ENCODE measurements at places on chromosomes 5 and 9.
A peak's percentile ranks its signal among the peaks of the same experiment; 100 is the strongest.

GRCh38 chr5:167478188-167478587 lies 813.3 kb upstream of the WWC1 start:
- DNase-seq = no peak

- DNase-seq = no peak
Observed at GRCh38 chr5:177412603-177413233, 3.4 kb upstream of the F12 start.

DNA sequence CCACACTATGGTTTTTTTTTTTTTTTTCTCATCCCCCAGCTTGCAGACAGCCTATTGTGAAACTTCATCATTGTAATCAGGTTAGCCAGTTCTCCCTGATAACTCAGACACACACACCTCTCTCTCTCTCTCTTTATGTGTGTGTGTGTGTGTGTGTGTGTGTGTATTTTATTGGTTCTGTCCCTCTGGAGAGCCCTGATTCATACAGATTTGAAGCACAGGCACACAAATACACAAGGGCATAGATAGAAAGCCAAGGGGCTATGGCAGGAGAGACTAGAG lies 20.6 kb upstream of the VCAN start:
- no peak for DNase-seq

GRCh38 chr5:29367176-29367833 lies 1826.2 kb upstream of the CDH6 start:
- no peak for DNase-seq

DNA sequence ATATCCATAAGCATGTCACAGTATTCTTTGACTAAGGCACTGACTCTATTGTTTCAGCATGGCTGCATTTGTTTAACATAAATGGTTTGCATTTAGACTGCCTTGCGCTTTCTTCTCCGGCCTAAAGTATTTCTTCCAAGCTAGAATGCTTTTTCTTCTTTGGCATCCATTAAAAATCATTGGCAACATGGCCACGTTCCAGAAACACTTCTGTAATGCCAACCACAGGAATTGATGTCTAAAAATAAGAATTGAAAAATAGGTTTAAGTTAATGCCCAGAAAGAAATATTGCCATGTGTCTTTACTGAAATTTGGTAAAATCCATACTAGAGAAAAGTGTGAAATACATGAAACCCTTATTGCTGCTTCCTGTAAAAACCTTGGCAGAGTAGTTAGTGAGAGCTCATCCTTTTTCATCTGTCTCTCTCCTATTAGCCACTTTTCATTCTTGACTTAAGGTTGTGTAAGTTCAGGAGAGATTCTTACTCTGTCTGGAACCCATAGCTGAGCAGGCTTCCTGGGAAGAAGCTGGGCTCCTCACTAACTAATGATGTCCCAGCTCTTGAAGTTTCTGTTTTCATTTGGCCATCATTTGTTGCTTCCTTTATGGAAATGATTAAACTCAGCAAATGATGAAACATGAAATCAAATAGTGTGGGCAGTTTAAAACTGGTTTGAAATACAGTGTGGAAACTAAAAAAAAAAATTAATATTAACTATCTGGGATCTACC lies 58.2 kb upstream of the RPS23 start:
- DNase-seq = no peak

GRCh38 chr9:134050726-134051125 lies 17.1 kb downstream of the BRD3 start:
- DNase-seq = no peak

- DNase-seq = no peak
Observed at GRCh38 chr5:80275347-80275746, 19.5 kb upstream of the SERINC5 start.

GRCh38 chr9:71210326-71210725 lies 88.9 kb upstream of the TRPM3 start:
- no peak for DNase-seq

GRCh38 chr5:74401946-74402320 lies 238.6 kb downstream of the ENC1 start:
- DNase-seq = no peak

GRCh38 chr9:137402746-137403145 lies 20.2 kb downstream of the EXD3 start:
- no peak for DNase-seq

GRCh38 chr9:133131506-133131905 lies 10.5 kb upstream of the RALGDS start:
- DNase-seq = no peak

- no peak for DNase-seq
Observed at GRCh38 chr5:142572006-142572405, 113.9 kb downstream of the FGF1 start.

- no peak for DNase-seq
Observed at GRCh38 chr5:2188137-2188536, 305.4 kb upstream of the IRX4 start.

DNA sequence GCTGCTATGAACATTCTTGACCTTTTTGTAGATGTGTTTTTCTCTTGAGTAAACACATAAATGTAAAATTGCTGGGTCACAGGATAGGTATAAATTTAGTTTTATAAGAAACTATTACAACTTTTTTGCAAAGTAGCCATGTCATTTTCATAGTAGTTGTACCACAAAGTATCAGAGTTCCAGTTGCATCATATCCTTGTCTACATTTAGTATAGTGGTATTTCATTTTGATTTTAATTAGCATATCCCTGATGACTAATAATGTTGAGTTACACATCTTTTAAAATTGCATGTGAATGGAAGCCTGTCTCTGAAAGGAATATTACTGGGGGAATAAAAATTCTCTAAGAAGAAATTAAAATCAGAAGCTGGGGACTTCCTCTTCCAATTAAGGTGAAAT lies 85.4 kb downstream of the TMEM161B start:
- no peak for DNase-seq

DNA sequence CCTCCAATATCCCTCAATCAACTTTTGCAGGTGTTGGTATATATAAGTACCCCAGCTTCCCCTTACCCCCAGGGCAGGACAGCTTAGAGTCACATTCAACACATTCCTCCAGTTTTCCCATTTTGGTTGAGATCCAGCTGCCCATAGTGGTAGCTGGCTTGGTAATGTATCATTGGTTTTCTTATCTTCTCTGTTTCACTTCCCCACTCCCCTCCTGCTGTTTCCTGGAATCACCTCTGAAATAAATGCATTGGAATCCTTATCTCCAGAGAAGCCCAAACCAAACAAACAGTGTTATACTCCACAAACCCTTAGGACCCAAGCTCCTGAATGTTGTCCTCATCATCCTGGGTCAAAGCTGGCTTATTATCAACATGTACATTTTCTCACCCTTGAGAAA lies 184.8 kb downstream of the TMEM38B start:
- DNase-seq = no peak

DNA sequence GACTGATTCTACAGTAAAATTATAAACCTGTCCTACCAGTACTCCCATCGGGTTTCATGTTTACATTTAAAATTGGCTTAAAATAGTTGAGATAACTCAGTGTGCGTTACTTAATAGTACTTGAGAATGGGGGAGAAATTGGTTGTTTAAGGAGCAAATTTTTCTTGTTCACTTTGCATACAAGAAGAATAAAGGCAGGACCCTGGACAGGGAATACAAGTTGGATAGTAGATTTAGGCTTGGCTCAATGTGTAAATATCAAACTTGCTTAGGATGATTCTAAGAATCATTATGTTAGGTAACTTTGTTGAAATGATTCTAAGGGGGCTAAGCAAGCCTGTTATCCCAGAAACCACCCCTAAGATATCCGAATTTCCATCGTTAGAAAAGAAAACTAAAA lies 448.4 kb upstream of the TLE4 start:
- DNase-seq = no peak

GRCh38 chr5:14342306-14342705 lies 199.2 kb downstream of the TRIO start:
- DNase-seq = no peak

GRCh38 chr5:82597437-82597836 lies 319.3 kb upstream of the RPS23 start:
- no peak for DNase-seq

DNA sequence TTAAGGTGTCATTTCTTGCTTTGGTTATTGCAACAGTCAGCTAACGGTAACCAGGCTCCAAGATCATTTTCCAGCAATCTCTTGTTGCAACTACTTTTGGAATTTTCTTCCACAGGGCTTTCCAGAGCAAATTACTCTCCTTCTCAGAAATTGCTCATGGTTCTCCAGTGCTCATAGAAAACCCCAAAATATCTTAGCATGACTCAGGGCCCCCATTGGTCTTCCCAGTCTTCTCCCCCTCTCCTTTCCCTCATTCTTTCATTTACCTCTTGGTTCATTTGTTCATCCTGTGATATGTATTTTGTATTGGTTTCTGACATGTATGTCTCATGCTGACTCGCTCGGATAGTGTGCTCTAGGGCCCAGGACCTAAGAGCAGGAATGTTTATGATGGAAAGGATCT lies 35.6 kb downstream of the WWC1 start:
- DNase-seq = no peak

DNA sequence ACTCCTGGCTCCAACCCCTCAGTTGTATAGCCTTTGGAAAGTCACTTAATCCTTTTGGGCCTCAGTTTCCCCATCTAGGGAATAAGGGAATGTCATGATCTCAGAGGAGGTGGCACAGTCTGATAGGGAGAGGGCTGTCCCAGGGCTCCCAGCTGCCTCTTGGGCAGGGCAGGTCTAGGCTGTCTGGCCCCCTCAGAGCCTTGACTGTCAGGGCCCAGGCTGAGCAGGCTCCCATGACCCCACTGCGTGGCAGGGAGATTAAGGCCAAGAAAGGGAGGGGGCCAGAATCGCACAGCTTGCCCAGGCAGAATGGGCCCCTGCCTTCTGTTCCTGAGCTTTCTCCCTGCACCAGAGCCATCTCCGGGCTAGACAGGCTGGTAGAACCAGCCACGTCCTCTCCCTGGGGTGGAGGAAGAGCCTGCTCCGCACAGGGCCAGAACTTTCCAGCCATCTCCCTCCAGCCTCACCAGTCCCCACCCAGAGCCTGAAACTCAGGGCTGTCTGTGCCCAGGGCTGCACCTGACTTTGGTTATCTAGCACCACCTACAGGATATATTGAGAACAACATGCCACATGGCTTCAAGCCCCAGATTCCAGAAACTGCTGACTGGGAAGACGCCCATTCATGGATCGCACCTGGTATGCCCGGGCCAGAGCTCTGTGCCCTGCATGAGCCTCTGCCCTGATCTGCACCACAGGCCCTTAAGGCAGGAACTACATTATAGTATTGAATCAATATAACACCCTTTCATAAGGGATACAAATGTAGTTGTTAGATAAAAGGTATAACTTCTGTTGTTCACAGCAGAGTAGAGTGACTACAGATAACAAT lies 32.1 kb downstream of the NAIF1 start:
- DNase-seq = peak; percentile 76

GRCh38 chr5:15387931-15388524 lies 112.0 kb upstream of the FBXL7 start:
- no peak for DNase-seq

DNA sequence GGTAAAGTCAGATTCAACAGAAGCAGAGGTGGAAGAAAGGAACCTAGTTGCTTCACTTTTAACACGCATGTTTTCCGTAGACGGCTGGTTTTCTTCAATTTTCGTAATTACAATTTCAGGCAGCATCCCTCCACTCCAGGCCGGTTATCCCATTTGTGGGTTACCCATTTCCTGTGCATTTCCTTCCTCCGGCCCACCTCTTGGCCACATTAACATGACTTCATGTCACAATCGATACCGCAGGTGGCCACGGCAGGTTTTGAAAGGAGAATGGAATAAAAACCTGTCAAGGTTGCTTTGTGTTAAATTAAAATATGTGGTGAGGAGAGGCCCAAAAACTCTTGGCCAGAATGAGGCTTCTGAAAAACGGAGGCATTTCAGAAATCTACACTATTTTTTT lies 130.2 kb downstream of the PCSK5 start:
- DNase-seq = no peak

GRCh38 chr9:69027355-69028097 lies 8.0 kb upstream of the FXN start:
- peak; percentile 2 for DNase-seq

GRCh38 chr5:96256795-96257470 lies 176.1 kb downstream of the PCSK1 start:
- DNase-seq = no peak

GRCh38 chr5:95673081-95673480 lies 9.7 kb downstream of the SPATA9 start:
- no peak for DNase-seq

GRCh38 chr5:53083927-53084326 lies 25.6 kb downstream of the MOCS2 start:
- DNase-seq = no peak

DNA sequence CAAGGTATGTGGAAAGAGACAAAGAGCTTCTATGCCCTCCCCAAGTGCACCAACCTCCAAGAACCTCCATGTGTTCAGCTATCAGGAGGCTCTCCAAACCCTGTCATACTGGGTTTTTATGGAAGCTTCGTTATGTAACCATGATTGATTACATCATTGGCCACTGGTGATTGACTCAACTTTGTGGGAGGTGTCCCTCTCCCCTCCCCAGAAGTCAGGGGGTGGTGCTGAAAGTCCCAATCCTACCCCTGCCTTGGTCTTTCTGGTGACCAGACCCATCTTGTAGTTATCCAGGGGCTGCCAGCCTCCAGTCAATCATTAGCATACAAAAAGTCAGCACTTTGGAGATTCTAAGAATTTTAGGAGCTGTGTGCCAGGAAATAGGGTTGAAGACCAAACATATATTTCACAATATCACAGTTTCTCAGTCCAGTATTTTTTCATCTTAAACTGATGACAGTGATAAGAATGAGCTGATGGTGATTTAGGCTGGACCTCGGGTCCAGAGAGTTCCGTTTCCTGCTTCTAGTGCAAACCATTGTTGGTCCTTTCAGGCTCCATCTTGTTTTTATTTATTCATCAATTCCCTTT lies 27.3 kb upstream of the FANCC start:
- no peak for DNase-seq

DNA sequence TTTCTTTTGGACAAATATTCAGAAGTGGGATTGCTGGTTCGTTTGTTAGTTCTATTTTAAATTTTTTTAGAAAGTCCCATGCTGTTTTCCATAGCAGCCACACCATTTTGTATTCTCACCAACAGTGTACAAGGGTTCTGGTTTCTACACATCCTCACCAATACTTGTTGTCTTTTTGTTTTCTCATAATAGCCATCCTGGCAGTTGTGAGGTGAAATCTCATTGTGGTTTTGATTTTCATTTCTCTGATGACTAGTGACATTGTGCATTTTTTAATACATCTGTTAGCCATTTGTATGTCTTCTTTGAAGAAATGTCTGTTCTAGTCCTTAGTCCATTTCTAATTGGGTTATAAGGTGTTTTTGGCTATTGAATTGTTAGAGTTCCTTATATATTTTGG lies 214.3 kb downstream of the ARRDC3 start:
- no peak for DNase-seq

GRCh38 chr5:145943674-145944121 lies 7.3 kb downstream of the SH3RF2 start:
- DNase-seq = no peak

GRCh38 chr5:80905405-80905804 lies 54.8 kb upstream of the RASGRF2 start:
- no peak for DNase-seq

DNA sequence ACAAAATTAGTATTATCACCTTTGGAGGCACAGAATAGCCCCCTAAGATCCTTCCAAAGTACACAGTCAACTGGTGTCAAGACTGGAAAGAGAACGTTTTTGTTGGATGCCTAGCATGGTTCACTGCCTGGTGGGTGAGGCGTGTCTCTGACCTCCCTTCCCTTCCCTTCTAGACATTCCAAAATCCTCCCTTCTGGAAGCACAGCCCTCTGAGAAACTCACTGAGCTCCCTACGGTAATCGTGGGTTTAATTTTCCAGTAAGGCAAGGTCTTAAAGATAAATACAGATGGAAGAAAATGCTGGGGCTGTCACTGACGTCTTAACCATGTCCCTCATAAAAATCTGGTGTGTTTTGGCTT lies 138.8 kb downstream of the LIFR start:
- DNase-seq = no peak
